Upper lobe of left lung (tissue), 6 donors: ENCODE measurements at places on chromosomes 4 and X. TPM values are rescaled to one million over a fixed set of nuclear protein-coding genes. Genes with fewer than 3 reads are reported as not detected.

GRCh38 chrX:44344194-44344593 lies 722 bp upstream of the EFHC2 start:
- no peaks in the 10 kb centered on the region for H3K36me3 ChIP-seq
- DNase-seq: no peak
- peak overlapping the region; percentile 7 for H3K27ac ChIP-seq
- no peaks in the 10 kb centered on the region for H3K27me3 ChIP-seq
- peaks cover 9% of the 10 kb centered on the region for H3K4me1 ChIP-seq

- no peaks in the 10 kb centered on the region for H3K27me3 ChIP-seq
- no peak for DNase-seq
- H3K36me3 ChIP-seq: no peaks in the 10 kb centered on the region
- no peaks in the 10 kb centered on the region for H3K4me1 ChIP-seq
Measured at GRCh38 chr4:65437102-65437501, 233.2 kb downstream of the EPHA5 start.

DNA sequence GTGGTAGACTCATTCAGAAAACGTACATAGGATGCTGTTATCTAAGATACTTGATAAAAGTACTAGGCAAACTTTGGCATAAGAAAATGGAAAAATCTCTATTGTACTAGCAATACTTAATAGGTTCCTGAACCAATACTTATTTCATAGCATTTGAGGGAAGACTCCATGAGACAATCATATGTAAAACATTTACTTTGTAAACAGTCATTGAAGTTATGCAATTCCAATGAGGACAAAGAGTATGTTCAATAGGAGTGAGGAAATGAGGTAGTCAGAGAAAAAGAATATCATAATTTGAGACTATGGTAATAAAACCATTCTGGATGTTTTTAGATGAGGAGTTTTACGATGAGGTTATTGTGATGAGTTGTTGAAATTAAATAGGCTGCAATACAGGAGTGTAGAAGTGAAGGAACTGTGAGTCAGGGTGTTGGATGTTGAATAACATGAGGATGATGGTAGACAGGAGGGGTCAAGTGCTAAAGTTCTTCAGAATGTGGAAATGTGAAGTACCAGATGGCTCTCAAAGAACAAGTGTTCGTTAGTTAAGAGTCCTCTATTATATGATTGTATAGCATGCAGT lies 397.9 kb downstream of the PPP3CA start:
- H3K27ac ChIP-seq: no peak overlapping the region
- no peaks in the 10 kb centered on the region for H3K4me1 ChIP-seq
- no peaks in the 10 kb centered on the region for H3K27me3 ChIP-seq
- H3K4me3 ChIP-seq: no peak overlapping the region
- no peaks in the 10 kb centered on the region for H3K36me3 ChIP-seq
- DNase-seq: no peak

DNA sequence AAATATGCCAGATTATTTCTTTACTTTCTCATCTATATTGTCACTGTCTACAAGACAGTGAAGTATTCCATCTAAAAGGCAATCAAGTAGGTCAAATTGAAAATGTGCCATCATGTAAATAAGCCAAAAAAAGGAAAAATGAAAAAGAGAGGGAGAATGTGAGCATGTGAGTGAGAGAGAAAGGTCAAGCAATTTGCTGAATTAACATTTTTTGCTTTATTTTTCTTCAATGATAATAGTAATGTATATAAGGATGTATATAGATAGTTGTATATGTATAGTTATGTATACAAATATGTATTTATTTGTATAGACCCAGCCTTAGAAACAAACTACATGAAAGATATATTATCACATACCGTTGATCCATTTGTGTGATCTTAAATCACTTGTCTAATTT lies 11.5 kb downstream of the CXCL8 start:
- no peaks in the 10 kb centered on the region for H3K36me3 ChIP-seq
- no peak for DNase-seq
- H3K27ac ChIP-seq: no peak overlapping the region
- no peaks in the 10 kb centered on the region for H3K27me3 ChIP-seq

DNA sequence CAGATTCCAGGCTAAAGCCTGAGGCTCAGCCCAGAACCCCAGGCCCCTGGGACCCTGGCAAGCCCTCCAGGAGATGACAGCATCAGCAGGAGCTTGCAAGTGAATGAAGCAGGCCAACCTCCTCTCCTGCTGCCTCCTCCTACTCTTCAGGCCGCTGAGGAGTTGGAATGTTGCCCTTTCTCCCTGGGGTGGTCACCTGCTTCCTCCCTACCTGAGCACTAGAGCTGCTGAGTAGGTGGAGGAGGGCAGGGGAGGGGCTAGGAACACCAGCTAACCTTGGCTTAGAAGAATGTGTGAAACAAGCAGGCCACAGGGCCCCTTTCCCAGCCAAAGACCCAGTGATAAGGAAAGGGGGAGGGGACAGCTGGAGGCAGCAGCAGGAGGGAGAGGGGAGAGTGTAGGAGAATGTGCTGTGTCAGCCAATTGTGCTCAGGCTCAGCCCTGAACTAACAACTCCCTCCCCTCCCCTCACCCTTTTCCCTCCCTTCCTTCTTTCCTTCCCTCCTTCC lies 58.0 kb downstream of the PJA1 start:
- no peak overlapping the region for H3K27ac ChIP-seq
- no peaks in the 10 kb centered on the region for H3K27me3 ChIP-seq
- H3K4me1 ChIP-seq: no peaks in the 10 kb centered on the region
- no peaks in the 10 kb centered on the region for H3K36me3 ChIP-seq
- DNase-seq: no peak
- H3K4me3 ChIP-seq: no peak overlapping the region

DNA sequence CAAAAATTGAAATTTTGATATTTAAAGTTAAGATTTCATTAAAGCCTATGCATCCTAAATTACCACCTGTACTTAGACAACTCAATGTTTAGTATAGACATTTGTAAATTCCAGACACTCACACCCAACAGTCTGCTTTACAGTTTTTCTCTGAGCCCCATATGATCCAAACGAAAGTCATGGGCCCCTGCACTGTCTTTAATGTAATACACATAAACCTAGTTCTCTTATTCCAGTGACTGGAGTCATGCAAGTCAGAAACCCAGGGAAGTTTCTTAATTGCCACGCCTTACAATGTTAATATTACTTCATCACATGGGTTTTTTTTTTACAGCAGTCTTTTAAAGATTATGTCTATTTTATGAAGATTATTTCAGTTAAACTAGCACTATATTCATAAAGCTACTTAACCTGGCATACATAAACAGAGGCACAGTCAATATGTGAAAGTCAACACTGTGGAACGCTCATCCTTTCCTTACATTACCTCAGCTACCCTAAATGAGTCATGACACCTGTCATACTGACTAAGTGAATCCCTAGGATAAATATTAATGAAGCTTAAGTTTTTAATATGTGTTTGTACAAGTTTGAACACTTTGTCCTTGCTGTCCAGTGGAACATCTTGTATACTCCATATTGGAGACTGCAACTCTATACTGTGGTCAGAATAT lies 67.7 kb upstream of the H2AZ1 start:
- no peaks in the 10 kb centered on the region for H3K27me3 ChIP-seq
- no peak overlapping the region for H3K27ac ChIP-seq
- no peak for DNase-seq
- H3K36me3 ChIP-seq: no peaks in the 10 kb centered on the region
- no peaks in the 10 kb centered on the region for H3K4me1 ChIP-seq

GRCh38 chr4:142161086-142161485 lies 524.7 kb downstream of the IL15 start:
- H3K4me1 ChIP-seq: no peaks in the 10 kb centered on the region
- no peak overlapping the region for H3K4me3 ChIP-seq
- H3K27ac ChIP-seq: no peak overlapping the region
- no peaks in the 10 kb centered on the region for H3K36me3 ChIP-seq
- H3K27me3 ChIP-seq: no peaks in the 10 kb centered on the region

DNA sequence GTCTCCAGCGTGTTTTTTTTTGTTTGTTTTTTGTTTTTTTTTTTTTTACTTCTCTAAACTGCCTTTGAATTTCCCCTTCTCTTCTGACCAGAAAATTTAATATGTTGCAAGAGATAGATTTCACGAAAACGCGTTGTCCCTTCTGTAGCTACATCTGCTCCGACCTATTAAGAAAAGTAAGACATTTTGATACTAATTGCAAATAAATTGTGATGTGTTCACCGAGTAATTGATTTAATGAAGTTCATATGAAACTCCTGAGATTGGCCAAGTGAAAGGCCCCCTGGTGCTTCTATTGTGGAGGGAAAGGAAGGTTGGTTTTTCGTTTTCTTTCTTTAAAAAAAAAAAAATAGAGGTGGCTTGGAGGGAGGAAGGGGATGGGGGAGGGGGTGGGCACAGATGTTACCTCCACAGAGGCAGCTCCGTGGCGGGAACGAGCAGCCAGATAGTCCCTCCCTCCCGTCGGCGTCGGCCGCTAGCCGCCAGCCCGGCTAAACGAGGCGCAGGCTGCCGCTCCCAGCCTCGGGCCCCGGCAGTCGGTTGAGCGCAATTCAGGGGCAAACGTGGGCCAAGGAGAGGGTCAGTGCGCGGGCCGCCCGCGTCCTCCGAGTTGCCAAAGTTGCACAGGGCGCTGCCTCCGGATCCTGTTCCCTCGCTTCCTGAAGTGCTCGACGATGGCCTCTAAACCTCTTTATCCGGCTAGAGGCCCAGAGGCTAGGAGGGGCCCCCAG lies 139.1 kb upstream of the ZIC3 start:
- DNase-seq: peak; percentile 36
- peaks cover 26% of the 10 kb centered on the region for H3K4me1 ChIP-seq
- no peak overlapping the region for H3K27ac ChIP-seq
- peak overlapping the region; percentile 50 for H3K4me3 ChIP-seq

DNA sequence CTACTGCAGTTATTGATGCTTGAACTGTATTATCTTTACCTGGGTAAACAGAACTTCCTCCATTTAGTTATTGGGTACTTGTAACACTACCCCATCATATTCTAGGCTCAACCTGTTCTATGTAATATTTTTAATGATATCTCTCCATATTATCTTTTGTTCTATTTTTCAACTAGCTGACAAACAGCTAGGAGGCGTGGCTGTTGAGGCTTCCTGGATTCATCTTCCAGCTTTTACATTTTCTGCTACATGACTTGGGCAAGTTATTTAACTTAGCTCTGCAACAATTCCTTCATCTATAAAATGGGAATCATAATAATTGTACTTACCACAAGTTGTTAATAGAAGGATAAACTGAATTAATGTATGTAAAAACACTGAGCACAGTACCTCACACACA lies 349.3 kb downstream of the PTTG2 start:
- H3K4me3 ChIP-seq: no peak overlapping the region
- no peaks in the 10 kb centered on the region for H3K27me3 ChIP-seq
- H3K36me3 ChIP-seq: no peaks in the 10 kb centered on the region

The ITIH6 gene
- not detected for total RNA-seq

The VCX gene
- total RNA-seq: not detected

The ARHGAP36 gene
- total RNA-seq: not detected

The TMEM35A gene
- 0.76 TPM for total RNA-seq

The TMPRSS11B gene
- not detected for total RNA-seq

The EMD gene
- 58.6 TPM for total RNA-seq

The COX7B2 gene
- not detected for total RNA-seq

The HGFAC gene
- 0.49 TPM for total RNA-seq
